Stimulated activated CD8-positive, alpha-beta memory T cell treated with anti-CD3 and anti-CD28 coated beads, Interleukin-7, amount 100 ng/mL, for 1 hour (primary cell): ENCODE measurements at places on chromosomes 1 and 21.

DNA sequence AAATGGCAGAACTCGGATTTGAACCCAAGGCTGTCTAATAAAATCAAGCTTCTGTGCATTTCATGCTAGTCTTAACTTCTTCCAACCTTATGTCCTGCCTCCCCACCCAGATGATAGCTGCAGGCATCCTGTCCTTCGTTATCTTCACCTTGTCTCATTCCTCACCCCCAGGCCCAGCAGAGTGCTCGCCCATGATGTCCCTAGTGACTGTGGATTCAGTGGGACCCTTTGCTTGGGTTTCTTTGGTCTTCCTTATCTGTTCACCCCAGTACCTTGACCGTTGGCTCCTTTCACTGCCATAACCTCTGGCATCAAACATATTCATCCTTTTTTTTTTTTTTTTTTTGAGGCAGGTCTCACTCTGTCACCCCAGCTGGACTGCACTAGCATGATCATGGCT lies 5.6 kb upstream of the BSDC1 start:
- DNase-seq: no peak

GRCh38 chr1:228013131-228013934 lies 6.5 kb downstream of the WNT3A start:
- DNase-seq: no peak

DNA sequence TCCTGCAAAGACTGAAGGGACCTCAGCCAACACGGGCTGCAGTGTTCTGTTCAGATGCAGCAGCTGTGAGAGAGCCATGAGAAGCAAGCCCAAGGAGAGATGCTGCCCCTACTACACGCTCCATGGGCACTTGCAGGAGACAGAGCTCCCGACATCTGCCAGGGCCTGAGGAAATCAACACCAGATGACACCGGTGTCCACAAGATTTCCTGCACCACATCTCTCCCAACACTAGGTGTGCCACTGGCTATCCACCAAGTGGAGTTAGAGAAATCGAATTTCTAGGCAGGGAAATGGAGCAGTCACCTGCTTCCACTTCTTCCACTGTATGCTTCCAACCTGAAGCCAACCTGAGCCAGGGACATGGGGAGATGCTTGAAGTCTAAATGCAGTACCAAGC lies 445.3 kb downstream of the RWDD3 start:
- DNase-seq: no peak

DNA sequence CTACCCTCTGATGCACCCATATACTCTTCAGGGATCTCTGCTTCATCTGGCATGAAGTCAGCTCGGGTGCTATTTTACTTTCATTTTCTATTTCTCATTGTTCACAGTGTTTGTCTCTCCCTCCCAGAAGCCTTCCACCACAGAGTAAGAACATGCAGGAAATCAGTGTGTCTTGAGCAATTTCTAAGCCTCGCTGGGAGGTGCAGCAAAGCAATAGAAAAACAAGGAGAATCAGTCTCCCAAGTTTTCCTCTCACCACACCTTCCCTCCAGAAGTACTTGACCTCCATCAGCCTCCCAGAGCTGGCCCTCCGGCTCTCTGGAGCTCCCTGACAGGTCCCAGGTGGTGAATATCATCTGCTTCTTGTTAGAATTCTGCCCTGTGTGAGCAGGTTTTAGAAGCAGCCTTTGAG lies 594.7 kb upstream of the CAMK1G start:
- no peak for DNase-seq

DNA sequence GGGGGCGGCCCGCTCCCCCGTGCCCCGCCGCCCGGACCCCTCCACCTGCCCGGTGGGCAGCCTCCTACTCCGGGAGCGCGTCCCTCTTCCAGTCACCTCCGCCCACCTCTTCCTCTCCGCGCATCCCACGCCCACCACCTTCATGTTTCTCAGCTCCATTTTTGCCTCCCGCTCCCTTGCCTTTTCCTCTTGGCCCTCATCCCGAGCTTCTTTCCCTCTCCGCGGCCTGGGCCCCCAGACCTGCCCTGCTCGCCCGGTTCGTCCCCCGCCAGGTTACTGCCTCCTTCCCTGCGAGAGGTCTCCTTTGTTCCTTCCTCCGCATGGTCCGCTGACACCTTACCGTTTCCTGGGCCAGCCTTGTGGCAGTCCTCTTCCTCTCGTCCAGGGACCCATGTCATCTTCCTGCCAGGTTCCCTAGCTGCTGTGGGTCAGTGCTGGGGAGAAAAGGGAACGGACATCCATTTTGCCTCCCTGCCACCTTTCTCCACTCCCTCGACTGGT lies 563 bp downstream of the QSOX1 start:
- no peak for DNase-seq

- no peak for DNase-seq
Observed at GRCh38 chr1:109269212-109269980, 13.5 kb downstream of the PSRC1 start.

DNA sequence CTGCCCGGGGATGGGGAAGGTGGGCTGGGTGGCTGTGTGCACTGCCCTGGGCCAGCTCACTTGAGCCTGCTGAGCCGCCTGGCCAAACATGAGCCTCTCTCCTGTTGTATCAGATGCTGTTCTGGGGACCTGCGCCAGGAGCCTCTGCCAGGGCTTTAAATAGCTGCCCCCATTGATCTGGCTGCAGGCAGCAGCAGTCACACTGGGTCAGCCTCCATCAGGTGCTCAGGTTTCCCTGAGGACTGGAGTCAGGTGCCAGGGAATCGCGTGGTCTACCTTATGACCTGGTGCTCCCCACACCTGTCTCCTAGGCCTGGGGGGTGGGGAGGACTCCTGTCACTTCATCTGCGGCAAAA lies 700 bp upstream of the CCDC28B start:
- DNase-seq: no peak

DNA sequence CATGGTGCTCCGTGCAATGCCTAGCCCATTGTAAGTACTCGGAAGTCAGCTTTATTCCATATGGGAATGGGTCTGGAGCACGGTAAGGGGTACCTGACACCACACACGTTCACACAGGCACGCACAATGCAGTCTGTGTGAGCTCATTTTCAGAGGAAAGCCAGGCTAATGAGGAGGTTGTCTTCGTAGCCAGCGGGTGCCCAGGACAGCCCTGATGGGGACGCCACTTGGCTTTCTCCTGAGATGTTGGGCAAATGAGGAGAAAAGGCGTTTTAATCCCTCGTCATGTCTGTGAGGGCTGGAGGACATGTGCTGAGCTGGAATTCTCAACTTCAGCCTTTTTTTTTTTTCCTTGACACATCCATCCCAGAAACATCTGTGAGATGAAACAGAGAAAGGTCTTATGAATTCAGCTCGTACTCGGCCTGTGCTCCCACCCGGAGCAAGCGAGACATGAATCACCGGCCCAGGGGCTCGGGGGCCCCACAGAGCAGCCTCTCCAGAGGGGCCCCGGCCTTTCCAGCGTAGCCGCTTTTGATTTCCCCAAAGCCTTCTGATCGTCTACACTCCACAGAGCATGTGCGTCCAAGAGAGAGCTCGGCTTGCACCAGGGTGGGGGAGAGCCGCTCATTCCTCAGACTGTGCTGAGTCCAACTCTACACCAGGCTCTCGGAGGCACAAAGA lies 125.1 kb downstream of the EPHB2 start:
- no peak for DNase-seq

- DNase-seq: no peak
Observed at GRCh38 chr1:10208537-10208936, 1.8 kb upstream of the KIF1B start.

- DNase-seq: no peak
Observed at GRCh38 chr1:14572861-14573260, 25.6 kb upstream of the KAZN start.

- DNase-seq: no peak
Observed at GRCh38 chr1:50980505-50980904, 10.5 kb downstream of the CDKN2C start.

GRCh38 chr1:171674431-171675405 lies 22.2 kb upstream of the MYOC start:
- DNase-seq: no peak

DNA sequence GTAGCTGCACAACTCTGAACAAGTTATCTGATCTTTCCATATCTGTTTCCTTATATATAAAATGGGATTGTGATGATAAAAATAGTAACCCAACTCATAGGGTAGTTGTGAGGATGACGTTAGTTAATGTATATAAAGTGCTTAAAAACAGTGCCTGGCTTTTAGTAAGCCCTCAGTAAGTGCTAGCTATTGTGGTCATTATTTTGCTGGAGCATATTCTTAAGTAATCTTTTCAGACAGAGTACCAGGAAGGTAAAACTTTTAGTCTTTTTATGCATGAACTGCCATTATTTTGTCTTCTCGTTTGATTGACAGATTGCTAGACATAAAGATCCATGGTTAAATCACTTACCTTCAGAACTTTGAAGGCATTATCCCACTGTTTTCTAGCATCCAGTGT lies 62.5 kb upstream of the SIM2 start:
- no peak for DNase-seq

- no peak for DNase-seq
Observed at GRCh38 chr1:61083013-61083806, 849 bp downstream of the NFIA start.

GRCh38 chr1:53328541-53329499 lies 950 bp upstream of the LRP8 start:
- DNase-seq: no peak

DNA sequence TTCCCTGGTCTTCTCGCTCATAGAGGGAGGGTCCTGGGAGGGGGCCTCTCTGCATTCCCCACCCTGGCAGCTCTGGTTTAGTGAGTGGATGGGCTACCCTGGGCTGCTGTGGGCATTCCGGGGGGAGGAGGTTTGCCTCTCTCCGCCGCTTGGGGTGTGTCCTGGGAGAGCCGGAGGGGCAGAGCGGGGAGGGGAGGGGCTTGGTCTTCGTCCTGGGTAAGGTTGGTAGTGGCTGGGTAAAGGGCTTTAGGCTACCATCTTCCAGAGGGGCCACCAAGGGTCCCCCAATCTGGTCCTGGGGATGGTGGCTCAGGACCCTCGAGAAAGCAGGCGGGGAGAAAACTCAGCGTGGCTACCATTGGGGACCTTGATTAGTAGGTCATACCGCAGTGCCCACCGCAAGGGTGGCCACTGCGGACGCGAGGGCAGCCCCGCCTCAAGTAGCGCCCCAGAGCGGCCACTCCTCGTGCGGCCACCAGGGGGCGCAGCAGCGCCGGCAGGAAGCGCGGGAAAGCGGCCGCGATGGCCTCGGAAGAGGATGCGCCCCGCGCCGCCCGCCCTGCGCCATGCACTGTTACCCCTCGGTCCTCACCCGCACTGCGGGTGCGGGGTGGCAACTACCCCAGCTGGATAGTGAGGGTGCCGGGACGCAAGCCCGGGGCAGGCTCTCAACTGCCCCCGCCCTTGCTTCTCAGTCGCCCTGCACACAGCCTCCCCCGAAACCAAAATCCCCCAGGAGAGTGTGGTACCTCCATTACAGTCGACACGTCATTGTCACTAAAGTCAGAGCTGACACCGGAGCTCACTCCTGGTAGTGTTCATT lies 44.1 kb upstream of the SLC25A33 start:
- peak; percentile 13 for DNase-seq

DNA sequence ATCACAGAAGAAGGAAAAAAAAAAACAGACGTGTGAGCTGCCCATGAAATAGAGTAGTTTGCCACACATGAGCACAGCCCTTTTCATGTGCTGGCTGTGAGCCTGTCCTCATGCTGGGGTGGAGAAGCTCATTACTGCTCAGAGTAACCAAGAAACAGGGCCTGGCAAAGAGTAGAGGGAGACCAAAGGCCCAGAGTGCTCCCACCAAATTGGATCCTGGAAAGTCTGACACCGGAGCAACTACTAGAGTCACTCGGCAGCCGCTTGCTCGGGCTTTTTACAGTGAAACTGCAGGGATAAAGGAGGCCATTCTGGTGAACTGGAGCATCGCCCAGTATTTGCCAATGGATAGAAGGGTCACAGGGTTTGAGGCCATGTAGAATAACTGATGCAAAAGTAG lies 64.4 kb upstream of the BARHL2 start:
- DNase-seq: no peak

DNA sequence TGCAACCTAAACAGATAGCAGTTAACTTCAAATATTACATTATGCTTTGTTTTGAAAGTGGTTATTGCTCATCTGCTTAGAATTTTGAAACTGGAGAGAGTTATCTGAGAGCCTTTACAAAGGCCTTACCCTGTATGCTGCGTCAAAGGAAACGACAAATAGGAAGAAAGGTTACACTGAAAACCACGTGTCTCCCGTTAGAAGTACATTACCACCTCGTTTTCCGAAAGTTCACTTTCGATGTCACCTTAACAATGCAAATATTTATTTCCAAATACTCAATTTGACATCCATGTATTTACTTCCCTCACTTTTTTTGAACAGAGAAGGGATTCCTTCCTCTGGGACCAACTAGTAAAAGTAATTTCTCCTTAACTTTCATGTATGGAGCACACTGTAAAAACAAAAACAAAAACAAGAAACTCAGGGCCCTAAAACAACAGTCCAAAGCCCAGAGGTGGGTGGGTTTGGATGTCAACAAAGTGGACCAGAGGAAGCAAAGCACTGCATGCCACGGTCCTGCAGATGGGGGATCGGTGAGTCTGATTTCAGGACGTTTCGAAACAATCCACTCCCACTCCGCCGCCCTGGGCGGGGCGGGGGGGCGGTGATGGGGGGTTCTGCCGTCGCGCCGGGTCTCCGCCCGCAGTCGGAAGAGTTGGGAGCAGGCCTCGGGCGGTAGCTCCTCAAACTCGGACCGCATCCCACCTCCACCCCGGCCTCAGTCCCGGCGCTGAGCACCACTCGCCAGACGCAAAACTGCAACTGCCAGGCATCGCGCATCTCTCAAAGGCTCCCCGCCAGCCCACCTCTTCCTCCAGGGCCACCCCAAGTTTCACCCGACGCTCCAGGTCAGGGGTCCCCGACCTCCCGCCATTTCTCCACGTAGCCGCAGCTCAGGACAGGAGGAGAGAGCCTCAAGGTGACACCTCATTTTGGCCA lies 841 bp downstream of the ADSS2 start:
- DNase-seq: peak; percentile 28

DNA sequence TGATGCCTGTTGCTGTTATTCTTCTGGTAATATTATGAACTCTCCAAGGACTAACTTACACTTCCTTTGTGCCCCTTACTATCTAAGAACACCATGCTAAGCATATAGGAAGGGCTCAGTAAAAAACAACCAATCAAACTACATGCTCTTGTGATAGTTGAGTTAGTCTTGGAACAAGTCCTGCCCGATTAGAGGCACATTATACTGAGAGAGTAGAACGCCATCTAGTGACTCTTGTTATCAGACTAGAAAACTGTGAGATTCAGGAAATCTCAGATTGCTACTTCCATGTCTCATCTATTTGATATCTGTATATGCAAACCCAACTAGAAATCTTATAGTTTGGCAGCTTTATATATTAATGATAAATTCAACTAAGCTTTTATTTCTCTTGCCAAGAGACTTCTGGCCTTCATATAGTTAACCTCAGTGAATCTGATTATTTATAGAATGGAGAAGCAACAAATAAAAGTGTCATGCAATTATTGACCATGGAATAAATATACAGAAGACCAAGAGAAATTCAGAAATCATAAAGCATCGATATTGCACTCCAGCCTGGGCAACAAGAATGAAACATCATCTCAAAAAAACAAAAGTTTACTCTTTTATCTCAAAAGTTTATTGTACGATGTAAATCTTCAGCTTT lies 7.8 kb upstream of the SRRM1 start:
- no peak for DNase-seq

- DNase-seq: no peak
Observed at GRCh38 chr1:59199719-59200376, 97.0 kb upstream of the FGGY start.
